Adipocyte (in vitro differentiated cells): ENCODE measurements at places on chromosomes 1 and 21.

DNA sequence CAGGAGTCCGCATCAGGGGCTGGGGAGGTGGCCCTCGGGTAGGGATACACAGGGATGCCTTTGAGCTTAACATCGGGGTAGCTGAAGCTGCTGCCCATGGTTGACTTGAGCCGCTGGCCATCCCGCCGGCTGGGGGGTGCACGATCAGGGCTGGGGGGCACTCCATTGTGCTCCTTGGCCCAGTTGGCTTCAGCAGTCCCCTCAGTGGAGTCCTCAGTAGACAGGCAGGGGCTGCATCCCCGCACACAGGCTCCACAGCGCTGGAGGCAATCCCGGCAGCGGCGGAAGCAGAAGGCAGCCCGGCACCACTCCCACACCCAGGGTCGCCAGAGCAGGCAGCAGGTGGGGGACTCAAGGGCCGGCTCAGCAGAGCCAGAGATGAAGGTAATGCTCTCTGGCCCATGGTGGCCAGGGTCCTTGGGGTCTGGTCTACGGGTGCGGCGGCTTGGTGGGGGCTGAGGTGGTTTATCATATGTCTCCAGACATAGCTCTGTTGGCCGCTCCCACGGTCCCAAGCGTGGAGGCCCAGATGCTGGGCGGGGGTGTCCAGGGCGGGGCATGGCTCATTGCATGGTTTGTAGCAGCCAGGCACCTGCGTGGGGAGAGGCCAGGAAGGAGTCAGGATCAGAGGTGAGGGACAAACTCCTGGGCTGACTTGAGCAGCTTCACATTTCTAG lies 8.3 kb downstream of the KDF1 start:
- DNase-seq, result no peak

DNA sequence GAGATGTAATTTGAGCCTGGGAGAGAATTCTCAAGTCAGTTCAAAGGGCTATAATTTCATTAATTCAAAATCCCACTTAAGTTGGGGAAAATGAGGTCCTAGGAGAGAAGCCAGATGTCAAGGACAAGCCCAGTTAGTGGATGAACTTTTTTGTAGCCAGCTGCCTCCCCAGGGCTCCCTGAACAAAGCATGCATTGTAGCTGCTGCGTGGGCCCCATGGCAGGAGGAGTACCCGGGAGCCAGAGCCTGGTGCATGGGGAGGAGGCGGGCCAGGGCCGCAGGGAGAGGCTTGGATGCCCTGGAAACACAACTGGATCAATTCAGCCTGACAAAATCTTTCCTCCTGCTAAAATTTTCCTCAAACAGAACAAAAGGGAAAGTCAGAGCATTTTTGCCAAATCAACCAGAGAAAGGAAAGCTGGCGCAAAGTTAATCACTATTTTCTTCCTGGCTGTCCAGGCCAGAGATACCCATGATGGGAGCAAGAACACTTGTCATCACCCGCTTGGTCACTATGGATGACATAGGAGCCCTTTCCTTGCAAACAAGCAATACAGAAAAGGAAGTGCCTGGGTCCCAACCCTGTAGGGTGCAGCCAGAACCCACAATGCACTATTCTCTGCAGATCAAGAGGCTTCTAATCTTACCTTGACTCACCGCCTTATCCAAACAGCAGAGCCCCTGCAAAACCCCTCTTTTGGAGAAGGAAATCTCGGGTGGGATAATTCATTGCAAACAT lies 248.1 kb upstream of the RAB4A start:
- no peak for DNase-seq

DNA sequence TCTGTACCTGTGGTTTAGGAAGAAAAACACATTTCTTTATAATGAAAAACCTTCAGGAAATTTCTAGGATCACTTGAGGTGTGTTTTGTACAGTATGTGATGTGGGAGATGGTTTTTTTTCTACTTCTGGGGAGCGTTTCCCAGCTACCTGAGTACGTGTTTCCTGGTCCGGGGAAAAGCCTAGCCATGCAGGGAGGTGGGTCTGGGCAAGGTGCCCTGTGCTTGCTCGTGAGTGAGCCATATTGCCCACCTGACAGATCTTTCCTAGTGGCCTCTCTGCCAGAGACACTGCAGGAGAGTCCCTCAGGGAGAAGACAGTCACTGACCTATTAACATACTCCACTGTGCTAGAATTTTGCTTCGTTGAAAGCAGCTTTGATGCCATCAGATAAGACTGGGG lies 41.3 kb downstream of the TRPM2 start:
- DNase-seq, result no peak

- no peak for DNase-seq
These were observed 25.1 kb upstream of the RUNX3 start for GRCh38 chr1:24955161-24955560.
